ENCODE measurements at places on chromosomes 6 and 20.

GRCh38 chr6:20266851-20267608 lies 54.8 kb upstream of the MBOAT1 start:
- DNase-seq: no peak

GRCh38 chr20:34615477-34615876 lies 57.0 kb downstream of the MAP1LC3A start:
- DNase-seq: peak; percentile 22

GRCh38 chr20:4667371-4667773 lies 54.3 kb upstream of the PRND start:
- no peak for DNase-seq

DNA sequence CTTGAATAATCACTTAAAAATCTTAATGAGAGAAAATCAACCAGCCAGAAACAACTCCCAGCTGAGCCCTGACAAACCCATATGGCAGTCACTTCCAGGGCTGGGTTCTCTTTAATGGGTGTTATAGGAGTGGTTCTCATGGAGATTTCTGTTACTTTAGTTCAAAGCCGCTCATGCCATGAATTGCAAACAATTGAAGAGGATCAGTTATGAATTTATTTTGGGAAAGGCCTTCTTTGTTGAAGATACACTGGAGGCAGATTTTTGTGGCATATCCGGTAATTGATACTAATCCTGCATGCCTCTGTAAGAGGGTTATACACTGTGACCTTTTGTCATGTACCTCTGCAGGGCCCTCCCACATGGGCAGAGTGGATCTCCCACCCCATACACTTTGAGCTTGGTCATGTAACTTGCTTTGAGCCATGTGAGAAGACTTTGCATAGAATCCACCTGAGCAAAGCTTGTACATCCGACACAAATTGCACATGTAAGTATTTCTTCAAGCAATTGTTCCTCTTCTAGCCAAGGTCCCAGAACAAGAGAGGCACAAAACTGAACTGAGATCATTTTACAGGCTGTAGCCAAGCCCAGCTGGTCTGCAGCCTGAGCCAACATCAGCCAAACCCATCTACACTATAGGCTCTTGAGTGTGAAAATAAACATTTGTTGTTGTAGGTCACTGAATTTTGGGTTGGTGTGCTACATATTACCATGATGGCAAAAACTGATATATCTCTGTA lies 492.3 kb downstream of the PREX1 start:
- DNase-seq: no peak

DNA sequence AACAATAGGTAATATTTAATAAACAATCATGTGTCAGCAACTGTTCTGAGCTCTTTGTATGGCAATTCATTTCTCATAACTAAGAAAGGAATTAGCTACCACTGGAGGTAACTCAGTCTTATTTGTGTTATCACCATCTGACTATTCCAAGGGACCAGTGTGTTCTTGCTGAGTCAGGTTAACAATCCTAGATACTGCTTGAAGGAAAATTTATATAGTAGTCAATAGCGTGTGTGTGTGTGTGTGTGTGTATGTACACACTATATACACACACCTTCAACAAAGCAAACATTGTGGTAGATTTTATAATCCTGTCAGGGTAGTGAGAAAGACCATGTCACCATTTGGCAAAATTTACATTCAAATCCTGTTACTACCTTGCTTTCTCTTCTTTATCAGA lies 45.8 kb upstream of the SMIM8 start:
- no peak for DNase-seq

DNA sequence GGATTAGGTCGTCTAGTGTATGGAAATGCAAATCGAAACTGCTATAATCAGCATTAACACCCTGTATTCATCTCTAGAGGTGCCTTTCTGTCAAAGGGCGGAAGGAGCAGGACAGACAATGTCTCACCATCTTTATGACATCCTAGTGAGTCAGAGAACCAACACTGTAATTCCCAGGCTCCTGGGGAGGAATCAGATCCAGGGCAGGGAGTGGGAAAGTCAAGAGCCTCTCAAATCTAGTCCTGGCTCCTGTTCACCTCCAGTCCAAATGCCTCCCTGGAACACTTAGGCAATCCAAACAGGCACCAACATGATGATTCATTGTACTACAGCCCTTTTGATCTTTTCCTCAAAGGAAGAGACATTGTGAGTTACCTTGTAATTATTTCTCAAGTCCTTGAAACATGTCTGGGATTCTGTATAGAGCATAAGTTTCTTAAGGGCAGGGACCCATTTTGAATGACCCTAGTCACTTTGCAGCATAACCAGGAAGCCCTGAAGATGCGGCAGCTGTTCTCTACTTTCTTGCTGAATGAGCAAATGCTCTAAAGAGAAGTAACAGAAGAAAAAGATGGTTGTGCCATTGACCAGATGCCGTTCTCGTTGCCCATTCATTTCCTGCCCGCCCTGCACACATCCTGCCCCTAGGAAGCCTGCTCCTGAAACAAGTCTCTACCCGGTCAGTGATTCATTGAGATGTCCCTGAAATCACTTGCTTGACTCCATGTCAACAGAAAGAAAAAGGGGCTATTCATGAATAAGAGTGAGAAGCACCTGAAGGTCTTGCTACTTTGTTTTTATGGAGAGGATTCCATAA lies 112.8 kb upstream of the JARID2 start:
- peak; percentile 78 for DNase-seq

DNA sequence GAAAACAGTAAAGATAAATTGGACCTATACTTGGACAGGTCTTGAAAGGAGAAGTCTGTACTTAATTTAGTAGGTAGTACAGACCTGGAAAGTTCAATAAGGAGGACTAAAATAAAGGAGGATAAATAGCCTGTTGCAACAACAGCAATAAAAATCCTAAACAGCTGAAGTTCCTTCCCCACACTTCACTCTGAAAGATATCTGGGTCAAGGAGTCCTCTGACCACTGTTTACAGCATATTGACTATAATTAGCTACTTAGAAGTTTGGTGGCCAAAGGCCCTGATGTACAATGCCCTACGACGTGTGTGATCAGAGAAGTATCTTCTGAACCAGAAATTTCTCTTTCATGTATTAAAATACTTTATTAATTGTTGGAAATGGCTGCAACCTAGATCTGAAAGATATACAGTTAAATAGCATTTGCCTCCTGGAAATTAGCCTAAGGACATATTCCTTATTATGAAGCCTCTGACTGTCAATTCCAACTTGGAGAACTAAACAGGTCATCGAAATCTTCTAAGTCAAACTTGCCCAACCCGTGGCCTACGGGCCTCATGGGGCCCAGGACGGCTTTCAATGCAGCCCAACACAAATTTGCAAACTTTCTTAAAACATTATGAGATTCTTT lies 82.8 kb downstream of the KIF13A start:
- DNase-seq: no peak

- DNase-seq: no peak
These were observed 22.6 kb downstream of the TRERF1 start for GRCh38 chr6:42429042-42429585.

- no peak for DNase-seq
These were observed 7.1 kb upstream of the SPO11 start for GRCh38 chr20:57322476-57322875.

DNA sequence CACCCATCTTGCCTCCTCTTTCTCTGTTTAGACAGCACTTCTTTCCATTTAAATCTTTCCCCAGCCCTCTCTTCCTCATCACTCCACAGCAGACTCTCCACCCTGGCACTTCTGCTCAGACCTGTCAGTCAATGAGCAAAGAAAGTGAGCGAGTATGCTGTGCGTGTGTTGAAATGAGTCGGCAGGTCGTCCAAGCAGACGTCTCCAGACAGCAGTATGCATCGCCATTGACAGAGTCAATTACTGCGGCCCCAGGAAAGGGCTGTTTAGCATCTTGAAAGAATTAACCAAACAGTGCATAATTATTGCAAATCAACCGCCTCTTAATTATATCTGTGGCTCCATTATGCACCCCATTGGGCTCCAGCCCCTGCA lies 54.8 kb upstream of the KCNG1 start:
- DNase-seq: no peak

GRCh38 chr20:59630526-59630925 lies 26.2 kb downstream of the PHACTR3 start:
- DNase-seq: no peak

DNA sequence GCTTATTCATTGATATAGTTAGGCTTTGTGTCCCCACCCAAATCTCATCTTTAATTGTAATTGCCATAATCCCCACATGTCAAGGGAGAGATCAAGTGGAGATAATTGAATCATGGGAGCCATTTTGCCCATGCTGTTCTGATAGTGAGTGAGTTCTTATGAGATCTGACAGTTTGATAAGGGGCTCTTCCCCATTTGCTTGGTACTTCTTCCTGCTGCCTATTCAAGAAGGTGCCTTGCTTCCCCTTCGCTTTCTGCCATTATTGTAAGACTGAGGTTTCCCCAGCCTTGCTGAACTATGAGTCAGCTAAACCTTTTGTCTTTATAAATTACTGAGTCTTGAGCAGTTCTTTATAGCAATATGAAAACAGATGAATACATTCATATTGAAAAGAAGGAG lies 45.6 kb downstream of the CENPW start:
- no peak for DNase-seq

- no peak for DNase-seq
These were observed 598 bp downstream of the TMEM239 start for GRCh38 chr20:2816583-2817340.

GRCh38 chr6:82268301-82268846 lies 20.8 kb upstream of the IBTK start:
- DNase-seq: peak; percentile 37
